ENCODE measurements at places on chromosomes 7 and 10.

- no peak for DNase-seq
Observed at GRCh38 chr10:4024027-4024426, 239.0 kb upstream of the KLF6 start.

DNA sequence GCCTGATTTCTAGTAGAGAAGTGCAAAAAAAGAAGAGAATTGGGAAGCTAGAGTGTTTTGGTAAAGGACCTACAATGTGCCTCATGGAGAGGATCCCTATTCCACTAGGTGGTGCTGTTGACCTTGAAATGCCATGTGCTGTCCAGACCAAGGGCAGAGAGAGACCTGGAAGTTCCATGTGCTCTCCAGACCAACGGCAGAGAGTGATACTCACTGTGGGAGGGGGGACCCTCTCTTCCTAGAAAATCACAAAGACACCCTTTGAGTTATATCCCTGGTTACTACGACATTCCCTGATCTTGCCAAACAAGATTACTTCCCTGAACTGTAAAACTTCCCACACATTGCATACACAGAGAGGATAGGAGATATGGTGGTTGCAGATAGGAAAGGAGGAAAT lies 212.7 kb upstream of the ZNF804B start:
- peak; percentile 21 for DNase-seq

DNA sequence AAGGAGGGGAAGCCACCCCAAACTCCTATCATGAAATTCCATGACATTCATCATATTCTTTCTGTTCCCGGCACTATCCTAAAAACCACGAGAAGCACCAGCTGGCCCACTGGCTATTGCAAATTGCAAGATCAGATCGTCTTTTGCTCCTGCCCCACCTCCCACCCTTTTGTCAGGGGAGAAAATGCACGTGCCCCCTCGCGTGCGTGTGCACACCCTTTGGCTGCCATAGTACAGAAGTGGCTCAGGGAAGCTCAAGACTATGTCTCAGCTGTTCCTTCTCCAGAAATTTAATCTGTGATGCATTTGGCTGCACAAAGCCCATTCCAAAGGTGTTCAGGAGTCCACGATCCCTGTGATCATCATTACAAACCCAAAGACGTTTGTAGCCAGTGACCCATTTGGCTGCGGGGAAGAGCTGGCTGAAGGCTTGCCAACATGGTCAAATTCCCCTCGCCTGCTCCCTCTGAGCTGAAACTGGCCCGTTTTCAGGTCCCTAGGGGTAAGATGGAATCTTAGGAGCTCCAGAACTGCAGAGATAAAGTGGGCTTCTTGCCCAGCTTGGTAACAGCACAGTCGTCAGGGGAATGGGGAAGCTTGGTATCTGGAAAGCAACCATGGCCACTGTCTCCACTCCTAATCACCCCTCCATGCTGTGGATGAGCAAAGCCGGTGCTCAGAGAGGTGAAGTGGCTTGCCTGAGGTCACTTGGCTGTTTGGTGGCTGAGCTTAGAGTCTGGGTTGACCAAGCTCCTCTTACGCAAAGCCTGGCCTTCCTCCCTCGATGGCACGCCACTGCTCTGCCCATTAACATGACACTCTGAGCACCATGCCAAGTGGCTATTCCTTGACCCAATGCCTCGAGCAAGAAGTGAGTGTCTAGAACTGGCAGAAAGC lies 155.4 kb downstream of the NEURL1 start:
- DNase-seq = no peak

- DNase-seq = no peak
Observed at GRCh38 chr7:132672200-132672990, 96.1 kb upstream of the PLXNA4 start.

All from NCI-H748 treated with DMSO at 0.1 percent for 48 hours (cell line).